ENCODE measurements at places on chromosomes 7 and 10. TPM values are rescaled to one million over a fixed set of nuclear protein-coding genes. Genes with fewer than 3 reads are reported as not detected.

Gene SPDYE11
- not detected for total RNA-seq

DNA sequence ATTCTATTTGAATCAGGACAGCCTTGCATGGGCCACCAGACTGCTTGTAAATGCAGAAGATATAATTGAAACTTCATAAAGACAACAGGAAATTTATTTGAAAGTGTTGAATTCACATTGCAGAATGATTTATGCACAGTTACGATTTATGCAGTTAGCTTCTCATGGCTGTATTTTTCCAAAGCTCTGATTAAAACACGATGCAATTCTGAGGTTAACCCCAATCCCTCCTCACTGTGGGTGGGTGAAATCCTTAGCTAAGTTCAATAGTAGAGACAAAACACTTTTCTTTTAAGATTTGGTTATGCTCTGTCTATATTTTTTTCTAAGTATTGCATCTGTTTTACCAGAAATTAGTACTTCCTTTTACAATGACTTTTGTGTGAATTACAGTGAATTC is 728.8 kb upstream of the IGFBP3 start:
- no peaks in the 10 kb centered on the region for H3K4me1 ChIP-seq
- H3K4me3 ChIP-seq, result no peak overlapping the region
- no peak for DNase-seq
- H3K27ac ChIP-seq, result no peak overlapping the region
- H3K27me3 ChIP-seq, result no peaks in the 10 kb centered on the region
- no peaks in the 10 kb centered on the region for H3K36me3 ChIP-seq

DNA sequence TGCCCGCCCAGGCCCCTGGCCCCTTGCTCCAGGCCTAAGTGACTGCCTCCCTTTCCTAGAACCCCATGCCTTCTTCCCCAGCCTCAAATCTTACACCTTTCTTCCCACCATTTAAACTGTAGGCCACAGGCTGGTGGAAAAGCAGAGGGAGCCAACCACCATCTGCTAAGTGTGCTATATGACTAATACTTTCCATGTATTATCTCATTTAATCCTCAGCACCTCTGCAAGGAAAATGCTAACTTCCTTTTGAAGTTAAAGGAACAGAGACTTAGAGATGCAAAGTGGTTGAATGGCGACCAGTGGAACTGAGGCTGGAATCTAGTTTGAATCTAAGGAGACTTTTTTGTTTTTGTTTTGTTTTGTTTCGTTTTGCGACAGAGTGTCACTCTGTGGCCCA is 17.8 kb upstream of the MTPAP start:
- no peaks in the 10 kb centered on the region for H3K36me3 ChIP-seq
- peaks cover 8% of the 10 kb centered on the region for H3K27me3 ChIP-seq
- H3K4me1 ChIP-seq, result peaks cover 11% of the 10 kb centered on the region

GRCh38 chr10:124529661-124530214 is 68.1 kb downstream of the LHPP start:
- H3K4me1 ChIP-seq, result peaks cover 4% of the 10 kb centered on the region
- DNase-seq, result no peak
- peaks cover 3% of the 10 kb centered on the region for H3K27me3 ChIP-seq
- no peaks in the 10 kb centered on the region for H3K36me3 ChIP-seq
- H3K4me3 ChIP-seq, result no peak overlapping the region

DNA sequence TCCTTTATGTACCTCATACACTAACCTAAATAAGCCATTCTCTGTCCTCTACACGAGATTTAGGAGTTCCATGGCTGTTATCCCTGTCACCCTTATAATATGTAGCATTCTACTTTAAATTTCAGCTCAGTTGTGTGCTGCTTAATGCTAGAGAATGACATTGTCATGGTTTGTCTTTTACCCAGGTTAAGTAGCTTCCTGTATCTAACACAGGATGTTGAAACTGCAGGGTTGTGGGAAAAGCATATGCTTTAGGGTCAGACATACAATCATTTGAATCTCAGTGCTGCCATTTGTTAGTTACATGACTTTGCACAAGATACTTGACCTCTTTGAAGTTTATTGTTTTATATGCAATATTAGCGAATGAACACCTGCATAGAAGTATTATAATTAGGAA is 235.1 kb upstream of the CACNA2D1 start:
- H3K4me1 ChIP-seq, result peaks cover 22% of the 10 kb centered on the region
- H3K27ac ChIP-seq, result peak overlapping the region; percentile 56
- DNase-seq, result no peak
- H3K4me3 ChIP-seq, result no peak overlapping the region
- no peaks in the 10 kb centered on the region for H3K36me3 ChIP-seq

- H3K36me3 ChIP-seq, result peaks cover 23% of the 10 kb centered on the region
- no peaks in the 10 kb centered on the region for H3K4me1 ChIP-seq
- no peak for DNase-seq
- H3K27ac ChIP-seq, result no peak overlapping the region
- no peak overlapping the region for H3K4me3 ChIP-seq
- no peaks in the 10 kb centered on the region for H3K27me3 ChIP-seq
Measured at GRCh38 chr7:116920359-116920758, 32.9 kb upstream of the ST7 start.

DNA sequence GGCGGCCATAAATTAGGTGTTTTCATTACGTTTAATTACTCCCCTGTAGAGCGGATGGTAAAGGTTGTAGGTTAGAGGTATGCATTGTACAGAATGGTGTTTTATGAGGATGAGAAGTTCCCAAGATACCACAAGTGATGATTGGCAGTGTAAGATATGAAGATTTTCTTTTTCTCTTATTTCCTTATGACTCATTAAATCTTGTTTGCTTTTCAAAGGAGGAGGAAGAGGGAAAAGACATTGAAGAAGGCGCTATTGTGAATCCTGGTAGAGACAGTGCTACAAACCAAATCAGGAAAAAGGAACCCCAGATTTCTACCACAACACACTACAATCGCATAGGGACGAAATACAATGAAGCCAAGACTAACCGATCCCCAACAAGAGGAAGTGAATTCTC is 133.9 kb downstream of the AASS start:
- H3K27me3 ChIP-seq, result no peaks in the 10 kb centered on the region
- H3K4me1 ChIP-seq, result no peaks in the 10 kb centered on the region
- DNase-seq, result no peak

Gene HOXA3
- total RNA-seq, result not detected

- H3K27ac ChIP-seq, result no peak overlapping the region
- no peaks in the 10 kb centered on the region for H3K36me3 ChIP-seq
Measured at GRCh38 chr7:10471280-10472058, 502.2 kb upstream of the PHF14 start.

- no peak overlapping the region for H3K27ac ChIP-seq
- no peaks in the 10 kb centered on the region for H3K27me3 ChIP-seq
Measured at GRCh38 chr7:122212754-122213153, 68.7 kb upstream of the AASS start.

DNA sequence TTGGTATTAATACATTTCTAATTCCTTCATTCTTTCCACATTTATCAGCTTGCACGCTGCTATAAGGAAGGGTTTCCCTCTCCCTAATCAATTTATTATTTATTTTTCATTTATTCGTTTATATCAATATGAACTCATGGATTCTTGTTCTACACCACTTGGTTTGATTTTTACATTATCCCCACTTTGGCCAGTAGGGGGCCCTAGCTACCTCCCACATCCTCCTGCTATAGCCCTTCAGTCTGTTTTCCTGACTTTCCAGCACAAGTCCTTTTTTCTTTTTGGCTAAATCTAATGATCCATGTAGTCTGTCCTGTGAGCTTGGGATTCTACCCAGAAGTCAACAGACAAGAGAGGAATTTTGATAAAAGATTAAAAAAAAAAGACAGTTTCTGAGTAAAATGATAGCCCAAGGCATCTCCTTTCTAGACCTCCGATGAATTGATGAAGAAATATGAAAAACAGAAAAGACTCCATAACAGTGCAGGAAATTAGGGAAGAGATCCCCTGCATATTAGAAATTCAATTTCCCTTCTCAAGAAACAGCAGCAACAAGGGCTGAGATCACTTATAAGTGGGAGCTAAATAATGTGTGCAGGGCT is 47.7 kb downstream of the LYZL2 start:
- H3K36me3 ChIP-seq, result no peaks in the 10 kb centered on the region
- no peak overlapping the region for H3K27ac ChIP-seq
- H3K4me1 ChIP-seq, result peaks cover 10% of the 10 kb centered on the region
- peaks cover 8% of the 10 kb centered on the region for H3K27me3 ChIP-seq

- H3K4me3 ChIP-seq, result no peak overlapping the region
- no peak overlapping the region for H3K27ac ChIP-seq
- no peaks in the 10 kb centered on the region for H3K4me1 ChIP-seq
- DNase-seq, result no peak
Measured at GRCh38 chr10:123357421-123357930, 203.3 kb downstream of the BUB3 start.

DNA sequence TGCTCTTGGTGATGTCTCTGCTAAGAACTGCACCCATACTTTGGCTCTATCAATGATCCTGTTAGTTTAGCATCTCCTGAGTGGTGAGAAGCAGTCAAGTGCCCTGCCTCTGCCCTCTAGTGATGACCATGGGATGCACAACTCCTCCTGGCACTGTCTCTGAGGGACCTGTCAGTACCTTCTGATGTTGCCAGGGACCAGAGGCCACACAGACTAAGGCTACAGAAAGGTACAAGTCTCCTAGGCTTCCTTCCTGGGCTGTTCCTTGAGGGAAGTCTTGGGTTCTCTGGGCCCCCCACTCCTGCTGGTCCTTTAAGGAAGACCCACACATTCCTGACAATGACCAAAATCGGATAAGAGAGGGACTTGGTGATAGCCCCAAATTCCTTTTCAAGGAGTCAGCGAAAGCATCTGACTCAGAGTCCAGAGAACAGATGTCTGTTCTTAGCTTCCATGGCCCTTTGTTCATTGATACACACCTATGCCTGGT is 15.3 kb downstream of the NKX2-3 start:
- no peaks in the 10 kb centered on the region for H3K36me3 ChIP-seq
- peaks cover 6% of the 10 kb centered on the region for H3K4me1 ChIP-seq
- H3K27me3 ChIP-seq, result peaks cover 74% of the 10 kb centered on the region
- H3K4me3 ChIP-seq, result no peak overlapping the region

DNA sequence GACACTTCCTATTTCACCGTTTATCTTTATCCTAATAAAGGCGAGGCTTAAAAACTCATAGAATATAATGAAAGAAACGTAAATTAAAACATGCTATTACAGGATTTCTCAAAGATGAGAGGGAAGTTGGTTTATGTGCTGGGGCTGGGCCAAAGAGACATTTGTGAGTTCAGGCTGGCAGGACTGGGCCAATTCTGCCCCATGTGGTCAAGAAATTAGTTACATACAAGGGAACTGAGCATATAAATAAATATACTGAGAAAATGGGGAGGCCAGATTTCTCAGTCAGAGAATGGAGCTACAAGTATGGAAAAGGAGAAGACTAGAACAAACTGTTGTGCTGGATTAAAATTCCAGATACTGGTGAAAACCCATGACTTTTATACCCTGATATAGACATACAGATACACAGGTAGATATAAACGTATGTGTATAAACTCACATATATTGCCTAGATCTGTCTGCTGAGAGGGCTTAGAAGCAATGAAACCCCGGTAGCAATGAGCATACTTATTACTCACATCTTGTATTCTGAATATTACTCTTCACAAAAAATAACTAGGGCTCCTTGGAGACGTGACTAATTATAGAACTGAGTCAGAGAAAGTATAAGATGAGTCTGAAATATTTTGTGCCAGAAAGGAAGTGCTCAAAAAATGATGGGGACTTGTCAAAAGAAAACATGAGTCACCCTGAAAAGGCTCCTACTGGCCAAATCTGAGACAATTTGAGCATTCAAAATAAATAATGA is 155.7 kb upstream of the FGFR2 start:
- H3K4me3 ChIP-seq, result no peak overlapping the region
- no peak for DNase-seq
- peaks cover 19% of the 10 kb centered on the region for H3K4me1 ChIP-seq
- no peaks in the 10 kb centered on the region for H3K27me3 ChIP-seq
- peaks cover 31% of the 10 kb centered on the region for H3K36me3 ChIP-seq

DNA sequence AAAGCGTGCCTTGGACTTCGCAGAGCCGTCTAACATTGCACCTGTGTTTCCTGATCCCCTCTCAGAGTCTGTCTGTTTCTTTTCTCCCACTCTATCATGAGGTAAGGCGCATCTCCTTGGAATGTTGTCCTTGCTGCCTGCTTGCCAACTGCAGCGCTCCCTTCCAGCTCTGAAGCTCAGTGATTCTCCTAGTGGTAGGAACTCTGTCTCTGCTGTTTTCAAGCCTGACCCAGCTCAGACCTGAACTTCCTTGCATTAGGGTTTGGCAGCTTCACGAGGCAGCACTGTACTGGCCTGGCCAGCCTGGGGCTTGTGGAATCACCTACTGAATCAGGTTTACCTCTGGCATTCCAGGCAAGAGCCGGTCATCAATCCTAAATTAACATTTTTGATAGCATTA is 123.9 kb downstream of the CREB5 start:
- no peaks in the 10 kb centered on the region for H3K36me3 ChIP-seq
- H3K4me1 ChIP-seq, result no peaks in the 10 kb centered on the region
- peaks cover 4% of the 10 kb centered on the region for H3K27me3 ChIP-seq
- no peak for DNase-seq

DNA sequence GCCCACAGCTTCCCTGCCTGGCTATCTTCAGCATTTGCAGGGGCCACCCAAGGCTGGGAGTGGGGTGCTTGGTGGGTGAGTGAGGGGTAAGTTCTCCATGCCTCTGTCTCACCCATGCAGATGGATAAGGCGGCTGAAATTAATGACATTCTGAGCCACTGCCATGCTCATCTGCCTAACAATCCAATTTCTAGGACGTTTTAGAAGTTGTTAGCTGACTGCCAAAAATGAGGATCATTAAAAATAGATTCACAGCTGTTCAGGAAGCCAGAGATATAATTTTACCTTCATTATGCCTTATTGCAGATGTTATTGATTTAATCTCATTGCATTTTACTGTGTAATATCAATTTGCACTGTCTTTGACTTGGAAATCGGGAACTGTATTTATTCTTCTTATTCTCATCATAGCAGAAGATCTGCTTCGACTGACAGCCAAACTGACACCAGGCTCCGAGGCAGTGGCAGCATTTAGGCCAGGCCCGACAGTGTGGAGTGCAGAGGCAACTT is 334.4 kb upstream of the NPVF start:
- no peak overlapping the region for H3K27ac ChIP-seq
- DNase-seq, result no peak
- no peak overlapping the region for H3K4me3 ChIP-seq
- no peaks in the 10 kb centered on the region for H3K36me3 ChIP-seq

DNA sequence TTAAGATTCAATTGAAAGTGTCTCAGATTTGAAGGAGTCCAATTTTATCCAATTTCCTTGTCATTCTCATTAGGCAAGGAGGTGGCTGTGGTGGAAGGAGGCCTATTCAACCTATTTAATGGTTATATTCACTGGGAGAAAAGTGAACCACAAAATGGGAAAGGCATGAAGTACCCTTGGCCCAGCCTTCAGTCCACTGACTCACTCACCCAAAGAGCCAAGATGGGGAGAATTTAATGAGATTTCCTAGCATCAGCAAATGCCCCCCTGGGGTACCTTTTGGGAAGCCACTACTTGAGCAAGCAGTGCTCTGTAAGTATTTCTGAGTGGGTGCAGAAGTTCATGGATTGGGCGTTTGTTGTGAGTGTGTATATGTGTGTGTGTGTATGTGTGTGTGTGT is 144.1 kb downstream of the NRP1 start:
- no peak for DNase-seq
- no peak overlapping the region for H3K27ac ChIP-seq
- H3K4me1 ChIP-seq, result peaks cover 4% of the 10 kb centered on the region

Gene CDC14C
- not detected for total RNA-seq

Gene ERVW-1
- total RNA-seq, result not detected

All from activated CD4-positive, alpha-beta memory T cell treated with anti-CD3 and anti-CD28 coated beads, Interleukin-2, amount 10 ng/mL, durations not matched to agents 7 days and 5 days (primary cell).